Activated CD4-positive, alpha-beta memory T cell treated with anti-CD3 and anti-CD28 coated beads, Interleukin-2, amount 10 ng/mL, durations not matched to agents 7 days and 5 days (primary cell): ENCODE measurements at places on chromosomes 1 and 21. TPM values are rescaled to one million over a fixed set of nuclear protein-coding genes. Genes with fewer than 3 reads are reported as not detected.

DNA sequence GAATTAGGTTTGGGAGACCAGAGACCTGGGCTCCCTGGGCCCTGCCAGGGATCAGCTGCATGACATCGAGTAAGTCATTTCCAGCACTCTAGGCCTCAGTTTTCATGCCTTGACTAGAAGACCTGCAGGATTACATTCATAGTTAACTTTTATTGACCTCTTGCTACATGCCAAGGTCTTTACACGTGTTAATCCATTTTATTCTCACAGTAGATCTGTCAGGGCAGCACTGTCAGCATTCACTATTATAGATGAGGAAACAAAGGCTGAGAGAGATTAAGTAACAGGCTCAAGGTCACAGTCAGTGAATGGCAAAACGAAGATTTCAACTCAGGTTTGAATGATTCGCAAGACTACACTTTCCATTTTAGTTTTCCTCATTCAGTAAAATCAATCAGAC is 37.0 kb downstream of the PGM1 start:
- no peak overlapping the region for H3K27ac ChIP-seq
- H3K4me3 ChIP-seq = no peak overlapping the region
- DNase-seq = no peak
- H3K27me3 ChIP-seq = no peaks in the 10 kb centered on the region
- H3K36me3 ChIP-seq = peaks cover 29% of the 10 kb centered on the region

DNA sequence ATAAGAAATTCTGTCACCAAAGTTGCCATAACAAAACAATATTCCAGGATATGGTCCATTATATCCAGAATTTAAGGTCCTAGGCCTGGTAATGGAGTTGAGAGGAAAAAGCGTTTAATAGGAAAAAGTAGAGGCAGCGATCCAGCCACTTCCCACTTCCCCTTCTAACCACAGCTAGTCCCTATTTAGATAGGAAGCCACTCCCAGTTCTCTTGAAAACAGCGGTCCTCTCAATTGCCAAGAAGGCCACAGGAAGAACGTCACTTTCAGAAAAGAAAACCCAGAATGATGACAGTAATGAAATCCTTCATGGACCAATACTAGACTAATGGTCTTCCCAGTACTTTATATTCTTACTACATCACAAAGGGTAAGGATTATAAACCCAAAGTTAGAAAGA is 38.6 kb downstream of the ABL2 start:
- H3K27me3 ChIP-seq = no peaks in the 10 kb centered on the region
- no peak for DNase-seq
- peak overlapping the region; percentile 6 for H3K27ac ChIP-seq
- H3K4me1 ChIP-seq = peaks cover 16% of the 10 kb centered on the region

GRCh38 chr1:160797271-160797709 is 1.3 kb downstream of the LY9 start:
- H3K27ac ChIP-seq = peak overlapping the region; percentile 96
- H3K36me3 ChIP-seq = peaks cover 37% of the 10 kb centered on the region
- peaks cover 3% of the 10 kb centered on the region for H3K27me3 ChIP-seq
- H3K4me3 ChIP-seq = peak overlapping the region; percentile 91
- peaks cover 74% of the 10 kb centered on the region for H3K4me1 ChIP-seq

- no peak for DNase-seq
- no peak overlapping the region for H3K4me3 ChIP-seq
Measured at GRCh38 chr1:193402037-193402436, 215.6 kb upstream of the B3GALT2 start.

DNA sequence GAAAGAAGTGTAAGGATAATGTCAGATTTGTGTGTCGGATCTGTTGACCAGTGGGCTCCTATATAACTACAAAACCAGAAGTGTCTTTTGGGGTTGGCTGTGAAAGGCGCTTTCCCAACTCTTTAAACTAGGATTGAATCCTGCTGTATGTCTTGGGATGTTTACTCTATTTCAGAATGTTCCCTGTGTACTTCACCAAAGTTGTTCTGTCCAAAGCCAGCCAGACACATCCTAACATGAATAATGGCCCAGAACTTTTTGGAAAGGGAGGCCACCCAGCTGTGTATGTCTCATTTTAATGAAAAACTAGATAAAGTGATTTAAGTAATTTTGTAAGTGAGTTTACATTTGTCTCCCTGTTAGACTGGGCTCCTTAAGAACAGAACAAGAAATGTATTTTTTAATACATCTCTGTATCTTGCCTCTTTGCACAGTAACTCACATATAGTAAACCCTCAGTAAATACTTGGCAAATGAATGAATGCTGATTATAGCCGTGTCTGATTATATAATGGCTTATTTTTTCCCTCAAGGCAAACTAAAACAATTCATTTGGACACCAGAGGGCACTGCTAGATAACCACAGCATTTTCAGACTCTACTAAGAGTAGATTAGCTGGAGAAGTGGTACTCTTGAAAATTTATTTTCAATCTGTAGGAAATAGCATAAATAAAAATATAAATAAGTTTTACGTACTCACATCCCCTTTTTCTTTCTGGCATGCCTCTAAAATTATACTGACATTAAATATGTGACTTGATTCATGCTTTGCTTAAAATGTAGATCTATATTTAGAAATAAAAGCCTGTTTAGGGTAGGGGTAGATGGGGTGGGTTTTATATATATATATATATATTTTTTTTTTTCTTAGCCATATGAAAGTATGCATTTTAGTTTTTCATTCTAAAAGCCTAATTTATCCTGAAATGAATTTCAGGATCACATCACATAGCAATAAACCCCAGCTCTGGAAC is 23.8 kb downstream of the TSEN15 start:
- no peaks in the 10 kb centered on the region for H3K27me3 ChIP-seq
- no peak overlapping the region for H3K4me3 ChIP-seq

The KCTD3 gene
- 3.4 TPM for total RNA-seq

The INAVA gene
- total RNA-seq = not detected

The CNIH3 gene
- 1.4 TPM for total RNA-seq

The HOOK1 gene
- total RNA-seq = 0.98 TPM
